M059J (cell line): ENCODE measurements at places on chromosomes 12 and 14.

DNA sequence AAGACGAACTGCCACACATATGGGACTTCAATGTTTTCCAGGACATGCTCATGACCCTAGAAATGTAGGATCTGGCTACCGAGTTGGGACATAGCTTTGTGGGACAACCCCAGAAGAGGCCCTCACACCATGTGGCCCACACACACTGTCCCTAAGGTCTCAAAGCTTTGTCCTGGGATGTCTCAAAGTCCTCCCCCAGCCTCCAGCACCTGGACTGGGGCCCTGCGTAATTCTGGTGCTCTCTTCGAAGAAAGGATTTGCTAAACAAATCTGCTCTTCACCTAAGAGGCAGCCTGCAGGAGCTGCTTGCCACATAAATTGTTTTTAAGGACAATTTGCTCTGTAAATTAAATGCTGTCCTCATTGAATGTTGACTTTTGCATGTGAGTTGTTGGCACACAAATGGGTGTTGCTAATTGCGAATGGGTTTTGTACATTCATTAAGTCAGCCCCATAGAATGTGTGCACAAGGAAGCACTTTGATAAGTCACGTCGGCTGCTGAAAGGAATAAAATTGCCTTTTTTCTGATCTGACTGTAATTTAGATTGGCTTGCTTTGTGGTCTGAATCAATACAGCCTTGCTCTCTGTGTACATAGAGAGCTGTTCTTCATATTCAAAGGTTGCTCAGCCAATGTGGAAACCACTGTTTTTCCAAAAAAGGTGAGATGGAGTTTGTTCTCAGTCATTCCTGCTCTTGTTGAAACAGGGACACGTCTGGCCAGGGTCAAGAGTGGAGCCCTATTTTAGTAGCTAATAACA lies 161.6 kb upstream of the PWP1 start:
- no peak for DNase-seq

DNA sequence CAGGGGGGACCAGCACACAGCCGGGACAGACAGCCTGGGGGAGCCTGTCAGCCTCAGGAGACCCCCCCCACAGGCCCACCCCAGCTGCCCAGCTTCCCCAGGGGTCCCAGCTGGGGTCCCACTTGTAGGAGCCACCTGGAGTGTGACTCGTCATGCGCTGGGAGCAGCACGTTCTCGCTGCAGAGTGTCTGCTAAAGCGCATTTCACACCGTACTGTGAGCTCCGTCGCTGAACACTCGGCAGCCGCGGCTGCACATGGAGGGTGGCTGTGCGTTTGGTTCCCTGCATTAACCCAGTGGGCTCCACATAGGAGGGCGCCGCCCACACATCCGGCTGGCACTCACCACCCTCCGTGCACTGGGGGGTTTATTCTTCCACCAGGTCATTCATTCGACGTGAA lies 56.7 kb downstream of the FBRSL1 start:
- DNase-seq, result no peak

DNA sequence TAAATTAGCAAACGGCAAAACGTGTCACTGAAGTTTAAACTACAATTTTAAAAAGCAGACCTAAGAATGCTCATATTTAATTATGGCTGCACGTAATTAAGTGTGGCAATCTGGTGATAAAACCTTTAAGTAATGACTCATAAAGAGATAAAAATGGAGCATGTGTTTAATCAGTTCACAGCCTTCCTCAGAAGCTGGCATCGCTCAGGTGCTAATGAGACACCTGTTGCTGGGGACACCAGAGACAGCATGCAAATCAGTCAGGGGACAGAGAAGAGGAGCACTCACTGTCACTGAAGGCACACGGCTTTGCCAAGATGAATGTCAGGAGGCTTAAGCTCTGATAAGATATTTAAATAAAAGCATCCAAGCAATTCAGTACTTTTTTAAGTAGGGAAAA lies 840.3 kb downstream of the GALC start:
- DNase-seq, result no peak

DNA sequence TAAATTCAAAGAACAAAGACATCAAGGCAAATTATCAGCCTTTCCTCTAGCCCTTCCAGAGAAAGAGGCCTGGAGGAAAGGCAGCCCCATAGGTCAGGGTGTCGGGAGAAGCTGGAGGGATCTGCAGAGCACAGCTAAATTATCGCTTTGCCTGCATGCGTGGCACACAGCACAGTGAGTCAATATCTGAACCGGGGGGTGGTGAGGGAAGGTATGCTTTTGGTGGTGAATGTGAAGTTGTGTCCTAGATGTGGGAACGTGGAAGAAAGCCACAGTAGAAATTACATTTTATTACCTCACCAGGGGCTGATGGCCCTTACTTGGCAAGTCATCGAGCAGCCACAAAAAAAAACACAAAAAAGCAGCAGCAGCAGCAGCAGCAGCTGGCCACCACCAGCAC lies 243.2 kb downstream of the EGLN3 start:
- DNase-seq, result peak; percentile 94

- DNase-seq, result no peak
Measured at GRCh38 chr12:115455268-115455681, 771.3 kb upstream of the TBX3 start.

DNA sequence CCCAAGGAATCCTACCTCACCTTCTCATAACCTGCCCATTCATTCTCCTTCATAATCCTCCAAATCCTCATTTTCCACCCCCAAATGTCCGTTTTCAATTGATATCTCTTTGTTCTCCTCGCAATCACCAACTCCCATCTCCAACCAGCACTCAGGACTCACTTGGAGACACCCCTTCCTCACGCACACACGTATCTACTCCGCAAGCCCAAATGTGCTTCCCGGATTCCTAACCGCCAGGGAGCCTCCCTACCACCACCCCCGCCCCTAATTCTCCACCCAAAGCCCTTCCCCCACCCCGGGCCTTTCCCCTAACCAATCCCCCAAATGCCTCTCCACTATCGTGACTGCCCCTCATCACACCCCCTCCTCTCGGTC lies 304 bp downstream of the KCTD10 start:
- DNase-seq, result no peak

- DNase-seq, result no peak
Measured at GRCh38 chr12:108438667-108439066, 76.4 kb upstream of the FICD start.

DNA sequence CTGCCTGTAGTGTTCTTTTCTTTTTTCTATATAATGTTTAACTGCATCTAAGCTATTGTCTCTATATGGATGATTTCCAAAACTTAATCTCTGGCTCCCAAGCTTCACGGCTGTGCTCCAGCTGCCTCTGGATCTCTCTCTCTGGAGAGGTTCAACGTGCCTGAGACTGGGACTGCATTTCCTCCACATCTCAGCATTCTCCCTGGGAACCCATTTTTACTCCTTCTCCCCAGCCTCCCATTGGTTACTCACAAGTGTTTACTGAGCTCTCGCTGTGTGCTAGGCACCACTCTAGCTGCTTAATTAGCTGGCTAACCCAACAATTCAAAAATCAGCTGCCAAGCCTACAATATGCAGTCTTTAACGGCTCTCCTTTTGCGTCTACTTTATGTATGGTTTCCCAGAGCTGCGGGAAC lies 34.7 kb downstream of the FBXL14 start:
- no peak for DNase-seq

DNA sequence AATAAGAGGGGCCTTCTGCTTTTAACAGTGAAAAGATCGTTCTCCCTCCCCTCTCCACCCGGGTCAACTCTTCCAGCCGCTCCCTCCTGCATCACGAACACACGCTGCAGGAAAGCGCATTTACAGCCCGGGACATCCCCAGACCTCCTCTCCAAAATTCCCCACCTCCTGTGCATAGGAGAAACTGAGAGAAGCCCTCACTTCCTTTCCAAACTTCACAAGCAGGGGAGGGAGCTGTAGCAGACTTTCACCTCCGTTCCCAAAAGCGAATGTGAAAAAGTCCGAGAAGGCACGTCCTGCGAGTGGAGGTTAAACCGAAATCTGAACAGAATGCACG lies 513 bp downstream of the BCAT1 start:
- peak; percentile 64 for DNase-seq

GRCh38 chr12:120261951-120262851 lies 3.3 kb downstream of the PXN start:
- DNase-seq, result peak; percentile 87

GRCh38 chr12:116026768-116027550 lies 250.5 kb downstream of the MED13L start:
- DNase-seq, result peak; percentile 21

DNA sequence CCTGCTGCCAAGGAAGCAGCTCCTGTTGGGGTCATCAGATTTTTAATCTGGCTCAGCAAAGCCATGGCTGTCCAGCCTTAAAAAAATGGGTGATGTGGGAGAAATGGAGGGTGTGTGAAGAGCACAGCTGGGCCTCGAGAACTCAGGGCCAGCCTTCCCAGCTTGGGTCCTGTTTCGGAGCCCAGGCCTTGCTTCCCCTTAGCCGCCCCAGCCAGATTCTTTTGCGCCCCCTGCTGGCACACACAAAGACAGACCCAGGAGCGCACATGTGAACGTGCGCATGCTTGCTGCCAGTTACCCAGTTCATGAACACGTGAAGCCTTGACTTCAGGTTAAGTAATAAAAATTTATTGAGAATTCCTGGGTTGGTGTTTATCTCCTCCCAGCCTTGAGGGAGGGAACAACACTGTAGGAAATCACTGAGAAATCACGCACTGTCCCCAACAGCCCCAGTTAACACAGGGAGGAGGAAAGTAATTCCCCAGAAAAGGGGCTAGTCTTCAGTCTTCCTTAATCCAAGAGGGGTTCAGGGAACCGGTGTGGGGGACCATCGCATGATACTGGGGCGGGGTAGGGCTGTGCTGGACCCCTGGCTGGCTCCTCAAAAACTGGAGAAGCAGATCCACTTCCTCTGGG lies 5.3 kb downstream of the PHB2 start:
- peak; percentile 59 for DNase-seq

GRCh38 chr12:53507603-53507885 lies 260 bp upstream of the NPFF start:
- DNase-seq, result no peak

- no peak for DNase-seq
Measured at GRCh38 chr12:77697126-77697525, 133.6 kb upstream of the NAV3 start.

DNA sequence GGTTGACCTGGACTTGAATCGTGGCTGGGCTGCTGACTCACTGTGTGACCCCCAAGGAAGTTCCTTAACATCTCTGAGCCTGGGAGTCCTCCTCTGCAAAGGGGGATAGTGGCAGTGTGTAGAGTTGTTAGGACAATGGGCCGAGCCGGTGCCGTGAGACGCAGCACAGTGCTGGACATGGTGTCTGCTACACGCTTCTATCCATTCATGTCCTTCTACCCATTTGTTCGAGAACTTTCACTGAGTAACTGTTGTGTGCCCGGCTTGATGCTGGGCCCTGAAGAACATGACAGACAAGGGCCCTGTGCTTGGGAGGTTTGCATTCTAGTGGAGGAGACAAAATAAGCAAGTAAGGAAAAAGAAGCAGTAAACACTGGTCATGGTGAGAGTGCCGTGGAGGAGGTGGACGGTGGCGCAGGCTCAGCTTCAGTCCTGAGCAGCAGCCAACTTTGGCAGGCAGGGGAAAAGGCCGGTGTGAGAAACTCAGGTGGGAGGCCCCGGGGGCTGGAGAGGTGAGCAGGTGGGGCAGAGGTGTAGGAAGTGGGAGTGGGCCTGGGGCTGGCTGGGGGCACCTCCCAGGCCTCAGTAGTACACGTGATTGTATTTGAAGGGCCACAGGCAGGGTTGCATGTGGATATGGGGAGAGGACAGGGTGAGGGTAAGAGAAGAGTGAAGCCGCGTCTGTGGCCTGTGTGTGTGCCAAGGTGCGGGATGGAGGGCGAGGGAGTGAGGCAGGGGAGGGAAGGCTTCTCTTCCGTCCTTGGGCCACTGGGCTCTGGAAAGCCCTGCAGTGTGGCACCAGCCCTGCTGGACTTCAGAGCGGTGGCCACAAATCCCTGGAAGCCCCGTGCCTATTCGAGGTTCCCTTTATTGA lies 13.8 kb downstream of the VASH1 start:
- no peak for DNase-seq
